ENCODE measurements at places on chromosomes 12 and 14.

- DNase-seq: no peak
Measured at GRCh38 chr12:26185532-26186320, 9.6 kb upstream of the SSPN start.

GRCh38 chr14:44372807-44373489, 134.1 kb downstream of the FSCB start:
- DNase-seq: no peak

- no peak for DNase-seq
Measured at GRCh38 chr14:102853648-102854047, 68.8 kb upstream of the AMN start.

GRCh38 chr12:112025808-112026375, 12.7 kb downstream of the ERP29 start:
- DNase-seq: no peak

DNA sequence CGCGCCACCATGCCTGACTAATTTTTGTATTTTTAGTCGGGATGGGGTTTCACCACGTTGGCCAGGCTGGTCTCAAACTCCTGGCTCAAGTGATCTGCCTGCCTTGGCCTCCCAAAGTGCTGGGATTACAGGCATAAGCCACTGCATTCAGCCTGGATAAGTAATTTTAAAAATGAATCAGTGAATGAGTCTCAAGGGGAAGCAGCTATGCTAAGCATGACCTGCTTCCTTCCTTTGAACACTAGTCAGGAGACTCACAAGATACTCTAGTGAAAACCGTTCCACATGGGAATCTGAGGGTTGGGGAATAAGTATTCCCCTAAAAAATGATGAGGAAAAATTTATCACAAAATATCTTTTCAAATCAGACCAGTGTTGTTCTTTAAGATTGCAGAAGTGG, 10.7 kb upstream of the FAM234B start:
- no peak for DNase-seq

- no peak for DNase-seq
Measured at GRCh38 chr12:7154042-7154441, 23.9 kb downstream of the CLSTN3 start.

GRCh38 chr14:54568821-54569595, 2.1 kb downstream of the SAMD4A start:
- no peak for DNase-seq

GRCh38 chr14:72549854-72550253, 344.0 kb downstream of the DPF3 start:
- no peak for DNase-seq

DNA sequence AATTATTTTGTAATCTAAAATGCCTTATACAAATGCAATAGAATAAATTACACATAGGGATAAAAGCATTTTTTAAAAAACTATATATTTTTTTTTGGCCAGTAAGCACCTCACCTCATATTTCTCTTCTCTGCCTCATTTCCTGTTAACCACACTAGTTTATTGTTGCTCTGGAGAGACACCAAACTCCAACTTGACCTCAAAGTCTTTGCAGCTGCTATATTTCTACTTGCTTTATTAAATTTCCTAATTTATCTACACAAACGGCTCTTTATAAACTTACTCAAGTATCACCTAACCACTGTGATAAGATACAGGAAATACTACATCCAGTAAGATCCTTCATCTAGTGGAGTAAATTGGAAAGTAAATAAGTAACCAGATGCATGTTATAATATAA, 622.3 kb downstream of the C12orf50 start:
- DNase-seq: no peak

DNA sequence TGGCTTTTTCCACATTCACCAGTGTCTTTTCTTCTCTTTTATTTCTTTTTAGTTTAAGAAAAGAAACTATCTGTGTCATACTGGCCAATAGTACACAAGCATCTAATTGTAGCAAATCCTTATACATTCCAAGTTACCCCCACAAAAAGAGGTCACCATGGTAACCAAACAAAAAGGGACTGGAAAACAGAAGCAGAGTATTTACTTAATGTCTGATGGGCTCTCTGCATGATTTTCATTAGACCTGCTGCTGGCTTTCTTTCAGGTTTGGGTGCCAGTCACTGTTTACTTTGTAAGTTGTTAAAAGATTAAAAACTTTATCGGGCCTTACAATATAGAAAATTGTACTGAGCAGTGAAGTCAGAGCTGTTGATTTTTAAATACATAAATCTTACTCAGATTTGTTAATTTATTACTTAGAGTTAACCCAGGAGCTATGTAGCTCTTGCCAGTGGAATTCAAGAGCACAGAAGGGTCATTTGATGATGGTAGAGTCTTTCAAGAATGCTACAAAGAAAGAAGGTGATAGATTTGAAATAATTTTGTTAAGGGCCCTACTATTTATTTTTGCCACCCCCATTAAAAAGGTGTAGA, 123.9 kb downstream of the BRMS1L start:
- DNase-seq: peak; percentile 88

DNA sequence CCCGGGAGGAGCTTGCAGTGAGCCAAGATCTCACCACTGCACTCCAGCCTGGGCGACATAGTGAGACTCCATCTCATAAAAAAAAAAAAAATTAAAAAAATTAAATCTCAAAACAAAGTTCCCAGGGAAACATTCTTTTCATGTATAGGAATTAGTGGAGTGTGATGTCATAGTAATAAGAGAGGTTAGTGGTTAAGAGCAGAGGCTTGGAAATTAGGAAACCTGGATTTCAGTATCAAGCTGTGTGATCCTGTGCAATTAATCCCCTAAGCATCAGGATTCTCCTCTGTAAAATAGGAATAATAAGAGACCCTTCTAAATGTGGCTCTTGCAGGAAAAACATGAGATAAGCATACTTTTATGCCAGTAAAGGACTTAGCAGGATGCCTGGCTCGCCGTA, 3.1 kb upstream of the TXNRD1 start:
- DNase-seq: no peak

Data from COR-L47 (cell line).